ENCODE measurements at places on chromosomes 3 and 15.

DNA sequence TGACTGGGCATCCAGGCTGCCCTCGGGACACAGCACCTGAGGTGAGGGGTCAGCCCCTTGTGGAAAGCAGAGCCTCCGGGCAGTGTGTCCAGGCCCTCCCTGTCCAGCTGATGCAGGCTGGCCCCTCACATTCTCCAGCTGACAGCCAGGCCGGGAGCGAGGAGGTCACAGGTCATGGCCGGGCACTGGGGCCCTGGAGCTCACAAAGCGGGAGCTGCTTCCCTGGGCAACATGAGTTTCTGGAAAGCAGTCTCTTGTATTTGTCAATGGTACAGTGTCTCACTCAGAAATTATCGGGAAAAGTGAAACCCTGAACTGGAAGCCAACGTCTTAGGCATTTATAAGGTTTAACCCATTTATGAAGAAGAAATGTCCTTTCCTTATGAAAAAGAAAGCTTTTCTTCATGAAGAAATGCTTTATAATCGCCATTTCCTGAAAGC, 118.5 kb downstream of the OPA1 start:
- DNase-seq, result no peak

- DNase-seq, result no peak
Measured at GRCh38 chr15:63474810-63475316, 29.5 kb upstream of the USP3 start.

GRCh38 chr15:72933976-72934375, 118.3 kb upstream of the NEO1 start:
- no peak for DNase-seq

- DNase-seq, result no peak
Measured at GRCh38 chr3:5184499-5184898, 3.0 kb upstream of the EDEM1 start.

GRCh38 chr15:57866149-57866736, 159.7 kb downstream of the POLR2M start:
- DNase-seq, result peak; percentile 49

GRCh38 chr3:13881536-13882410, 1.9 kb upstream of the WNT7A start:
- DNase-seq, result no peak

GRCh38 chr15:69497076-69497475, 44.5 kb downstream of the RPLP1 start:
- no peak for DNase-seq

- no peak for DNase-seq
Measured at GRCh38 chr3:107184375-107184774, 192.9 kb upstream of the CCDC54 start.

GRCh38 chr3:160454995-160455394, 5.4 kb upstream of the TRIM59 start:
- DNase-seq, result no peak

- DNase-seq, result no peak
Measured at GRCh38 chr3:124363476-124363875, 366.8 kb upstream of the UMPS start.

DNA sequence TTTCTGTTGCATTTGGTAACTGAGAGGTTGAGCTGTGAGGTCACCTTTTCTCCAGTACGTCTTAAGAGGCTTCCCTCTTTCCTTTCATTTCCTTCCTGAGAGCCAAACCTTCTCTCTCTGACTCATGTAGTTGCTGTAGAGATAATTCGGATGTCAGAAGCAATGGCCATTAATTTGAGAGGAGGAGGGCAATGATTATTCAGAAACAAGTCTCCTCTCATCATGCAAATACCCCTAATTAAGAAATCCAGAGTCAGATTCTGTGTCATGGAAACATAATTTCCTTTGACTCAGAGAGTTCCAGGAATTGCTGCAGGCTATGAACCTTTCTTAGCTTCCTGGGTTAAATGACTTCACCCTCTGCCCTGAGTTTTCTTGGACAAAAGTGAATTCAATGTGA, 59.0 kb upstream of the GSK3B start:
- no peak for DNase-seq
